ENCODE measurements at places on chromosomes 2 and 18.
A peak's percentile ranks its signal among the peaks of the same experiment; 100 is the strongest.

- DNase-seq: no peak
These were observed 11.1 kb downstream of the PRLH start for GRCh38 chr2:237577458-237577857.

DNA sequence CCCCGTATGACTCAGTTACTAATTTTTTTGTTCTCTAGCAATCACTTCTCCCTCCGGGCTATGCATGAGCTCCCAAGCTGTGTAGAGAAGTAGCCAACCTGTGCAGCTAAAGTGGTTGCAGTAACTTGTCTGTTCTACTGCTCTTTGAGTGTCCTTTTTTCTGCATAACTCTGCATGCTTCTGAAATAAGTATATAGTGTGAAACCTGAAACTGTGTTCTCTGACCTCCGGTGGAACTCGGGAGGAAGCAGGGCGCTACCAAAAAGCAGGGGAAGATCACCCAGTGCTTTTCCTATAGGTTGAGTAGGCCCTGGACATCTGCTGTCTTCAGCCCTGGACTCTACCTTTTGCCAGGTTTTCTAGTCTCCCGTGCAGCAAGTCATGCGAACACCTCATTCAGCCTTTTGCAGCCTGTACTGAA, 47.8 kb downstream of the PHLPP1 start:
- DNase-seq: no peak

DNA sequence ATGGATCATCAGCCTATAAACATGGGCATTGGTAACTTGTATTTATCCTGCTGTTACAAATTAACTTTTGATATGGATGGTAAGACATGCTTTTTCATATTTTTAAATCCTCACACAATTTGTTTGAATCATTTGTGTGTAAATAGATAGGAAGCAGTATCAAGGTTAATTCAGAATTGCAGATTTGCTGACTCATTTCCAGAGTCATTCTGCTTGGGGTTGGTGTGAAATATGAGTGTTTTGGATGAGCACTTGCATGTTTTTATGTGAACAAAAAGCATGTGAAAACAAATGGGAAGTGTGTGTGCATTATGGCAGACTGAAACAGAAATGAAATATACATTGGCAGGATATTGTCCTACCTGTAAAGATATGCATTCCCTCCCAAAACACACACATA, 11.8 kb downstream of the CCDC85A start:
- DNase-seq: no peak

- no peak for DNase-seq
These were observed 4.1 kb upstream of the OTX1 start for GRCh38 chr2:63046552-63046951.

GRCh38 chr18:35344736-35345459, 678 bp upstream of the ZNF24 start:
- DNase-seq: no peak

GRCh38 chr18:24841536-24841935, 381.1 kb downstream of the HRH4 start:
- DNase-seq: no peak

- DNase-seq: no peak
These were observed 15.6 kb upstream of the ASAP2 start for GRCh38 chr2:9191041-9191481.

DNA sequence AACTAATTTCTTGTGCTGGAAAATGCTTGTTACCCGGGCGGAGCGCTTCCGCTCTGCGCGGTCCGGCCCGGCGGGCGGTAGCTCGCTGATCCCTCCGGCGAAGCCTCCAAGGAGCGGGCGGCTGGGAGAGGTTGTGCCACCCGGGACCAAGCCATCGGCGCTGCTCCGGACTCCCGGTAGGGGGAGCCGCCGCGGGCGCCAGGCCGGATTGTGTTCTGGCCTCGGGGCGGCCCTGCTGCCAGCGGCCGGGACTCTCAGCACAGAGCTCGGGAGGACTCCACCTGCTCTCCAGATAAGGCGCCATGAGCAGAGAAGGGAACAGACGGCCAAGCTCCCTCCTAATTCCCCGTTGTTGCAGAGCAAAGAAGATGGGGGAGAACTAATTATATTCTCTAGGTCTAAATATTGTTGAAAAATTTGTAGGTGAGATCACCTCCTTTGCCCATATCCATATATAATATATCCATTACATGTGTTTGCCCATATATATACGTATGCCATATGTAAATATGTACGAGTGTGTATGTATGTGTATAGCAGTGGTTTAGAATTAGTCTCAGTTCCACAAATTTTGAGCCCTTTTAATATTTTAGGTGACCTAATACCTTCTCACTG, 13.8 kb upstream of the SATB2 start:
- no peak for DNase-seq

GRCh38 chr18:77191071-77191751, 58.4 kb upstream of the GALR1 start:
- no peak for DNase-seq

- no peak for DNase-seq
These were observed 2.5 kb downstream of the HTRA2 start for GRCh38 chr2:74532222-74532621.

GRCh38 chr2:196112418-196113034, 43.9 kb upstream of the DNAH7 start:
- no peak for DNase-seq

GRCh38 chr2:197191940-197192322, 118.6 kb downstream of the ANKRD44 start:
- no peak for DNase-seq

GRCh38 chr2:172050479-172051125, 34.7 kb upstream of the DLX1 start:
- DNase-seq: no peak

- DNase-seq: no peak
These were observed 26.2 kb upstream of the PID1 start for GRCh38 chr2:229297247-229297646.

DNA sequence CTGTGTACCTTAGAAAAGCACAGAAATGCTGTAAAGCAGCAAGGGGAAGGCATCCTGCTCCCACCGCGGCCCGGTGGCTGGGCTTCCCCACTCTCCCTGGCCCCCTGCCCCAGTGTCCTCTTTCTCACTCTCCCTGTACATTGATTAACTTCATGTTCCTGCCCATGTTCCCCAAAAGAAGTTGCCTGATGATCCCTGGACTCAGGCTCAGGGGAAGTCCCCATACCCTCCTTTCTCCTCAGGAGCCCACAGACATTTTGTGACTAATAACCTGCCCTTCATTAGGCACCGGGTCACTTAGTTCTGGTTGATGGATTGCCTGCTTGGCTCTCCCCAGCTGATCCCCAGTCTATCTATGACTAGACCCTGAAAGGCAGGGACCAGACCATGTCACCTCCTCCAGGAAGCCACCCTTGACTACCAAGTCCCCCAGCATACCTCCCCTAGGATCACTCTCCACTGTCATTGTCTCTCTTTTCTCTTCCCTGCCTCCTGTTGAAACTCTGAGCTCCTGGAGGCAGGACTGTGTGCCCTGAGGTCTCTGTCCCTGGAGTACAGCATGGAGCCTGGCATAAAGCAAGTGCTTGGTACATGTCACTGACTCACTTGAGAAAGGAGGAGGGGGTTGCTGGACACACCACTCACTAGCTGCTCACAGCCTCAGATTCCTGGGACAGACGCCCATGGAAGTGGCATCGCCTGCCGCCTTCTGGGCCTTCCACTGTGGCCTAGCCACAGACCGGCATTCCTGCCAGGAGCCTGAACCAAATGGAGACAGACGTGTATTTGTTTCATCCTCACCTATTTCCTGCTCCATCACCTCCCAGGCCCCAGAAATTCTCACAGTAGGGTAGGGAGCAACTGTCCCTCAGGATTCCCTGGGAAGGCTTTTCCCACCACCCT, 13.5 kb downstream of the MALL start:
- no peak for DNase-seq

- DNase-seq: no peak
These were observed 59.0 kb upstream of the SPRED2 start for GRCh38 chr2:65491381-65491905.

DNA sequence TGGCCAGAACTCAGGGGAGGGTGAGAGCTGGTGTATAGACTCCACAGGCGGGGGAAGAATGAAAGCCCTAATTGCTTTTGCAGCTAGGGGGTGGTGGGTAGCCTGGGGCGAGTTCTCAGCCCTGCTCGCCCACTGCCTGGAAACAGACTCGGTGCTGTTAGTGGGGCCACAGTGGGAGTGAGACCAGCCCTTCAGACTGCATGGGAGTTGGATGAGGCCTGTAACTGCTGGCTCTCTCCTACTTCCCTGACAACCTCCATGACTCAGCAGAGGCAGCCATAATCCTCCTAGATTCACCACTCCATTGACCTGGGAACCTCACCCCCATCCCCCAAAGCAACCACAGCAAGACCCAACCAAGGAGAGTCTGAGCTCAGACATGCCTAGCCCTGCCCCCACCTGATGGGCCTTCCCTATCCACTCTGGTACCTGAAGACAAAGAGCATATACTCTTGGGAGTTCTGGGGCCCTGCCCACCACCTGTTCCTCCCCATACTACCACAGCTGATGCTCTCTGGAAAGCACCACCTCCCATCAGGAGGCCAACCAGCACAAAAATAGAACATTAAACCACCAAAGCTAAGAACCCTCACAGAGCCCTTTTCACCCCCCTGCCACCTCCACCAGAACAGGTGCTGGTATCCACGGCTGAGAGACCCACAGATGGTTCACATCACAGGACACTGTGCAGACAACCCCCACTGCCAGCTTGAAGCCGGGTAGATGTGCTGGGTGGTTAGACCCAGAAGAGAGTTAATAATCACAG, 226.3 kb downstream of the EIPR1 start:
- DNase-seq: no peak

GRCh38 chr2:7792031-7792651, 874.9 kb downstream of the RNF144A start:
- DNase-seq: no peak

DNA sequence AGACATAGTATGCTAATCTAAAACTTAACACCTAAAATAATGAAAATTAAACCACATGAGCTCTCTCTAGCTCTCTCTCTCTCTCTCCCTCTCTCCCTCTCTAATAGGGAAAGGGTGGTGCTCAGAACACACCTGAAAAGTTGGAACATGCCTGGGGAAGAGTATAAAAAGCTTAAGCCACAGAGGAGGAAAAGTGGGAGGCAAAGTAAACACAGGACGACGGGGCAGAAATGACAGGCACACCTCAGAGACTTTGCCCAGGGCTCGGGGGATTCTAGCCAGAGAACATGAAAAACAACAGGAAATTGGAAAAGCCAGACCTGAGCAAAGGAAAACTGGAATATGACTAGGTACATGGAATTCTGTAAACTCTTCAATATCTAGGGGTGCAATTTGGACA, 666.1 kb downstream of the BCL11A start:
- no peak for DNase-seq

- DNase-seq: no peak
These were observed 713.9 kb upstream of the CDH2 start for GRCh38 chr18:28890791-28891190.

GRCh38 chr2:24863641-24864040, 56.4 kb downstream of the ADCY3 start:
- DNase-seq: no peak

- DNase-seq: no peak
These were observed 265.9 kb downstream of the TFCP2L1 start for GRCh38 chr2:121019071-121019470.

GRCh38 chr2:146986161-146986560, 858.7 kb upstream of the ACVR2A start:
- DNase-seq: no peak

DNA sequence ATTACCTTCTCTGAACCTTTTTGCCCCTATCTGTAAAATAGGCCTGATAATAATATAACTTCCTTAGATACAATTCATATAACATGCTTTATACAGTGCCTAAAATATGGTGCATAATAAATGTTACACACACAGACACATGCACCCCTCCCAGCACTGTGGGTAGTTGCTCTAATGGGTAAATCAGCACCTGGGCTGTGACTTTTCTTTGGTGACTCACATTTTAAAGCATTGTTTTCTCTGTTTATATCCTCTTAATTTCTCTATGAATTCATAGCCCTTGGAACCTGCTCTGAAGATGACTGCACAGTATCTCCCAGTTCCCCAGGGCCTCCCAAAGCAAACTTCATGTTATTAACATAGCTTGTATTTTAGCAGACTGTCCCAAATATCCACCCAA, 248.2 kb upstream of the TNP1 start:
- DNase-seq: no peak

- no peak for DNase-seq
These were observed 80.7 kb downstream of the ACSL3 start for GRCh38 chr2:222941510-222942032.

DNA sequence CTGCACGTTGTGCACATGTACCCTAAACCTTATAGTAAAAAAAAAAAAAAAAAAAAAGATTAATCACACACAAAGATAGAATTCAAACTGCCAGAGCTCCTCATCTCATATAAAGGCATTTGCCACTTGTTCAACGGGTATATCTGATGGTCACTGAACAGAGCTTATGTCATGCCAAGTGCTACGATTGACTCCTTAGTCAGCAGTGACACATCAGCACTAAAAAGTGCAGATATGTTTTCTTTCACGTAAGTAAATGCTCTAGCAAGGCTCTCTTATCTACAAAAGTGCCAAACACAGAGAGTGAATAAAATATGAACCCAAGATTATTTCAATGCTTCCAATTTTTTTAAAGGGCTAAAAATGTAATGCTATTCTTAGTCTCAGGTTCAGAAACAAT, 1.1 kb downstream of the LMAN1 start:
- DNase-seq: no peak

GRCh38 chr2:37558623-37559022, 112.8 kb downstream of the CDC42EP3 start:
- no peak for DNase-seq

GRCh38 chr2:198478361-198478760, 674.0 kb downstream of the PLCL1 start:
- no peak for DNase-seq

GRCh38 chr2:111634995-111635538, 248.9 kb downstream of the ANAPC1 start:
- no peak for DNase-seq

- peak; percentile 7 for DNase-seq
These were observed 13.2 kb downstream of the DYSF start for GRCh38 chr2:71466301-71467179.

- DNase-seq: no peak
These were observed 463.7 kb downstream of the TNS1 start for GRCh38 chr2:217539126-217539525.

- DNase-seq: no peak
These were observed 131.3 kb downstream of the CTIF start for GRCh38 chr18:48669991-48670750.

DNA sequence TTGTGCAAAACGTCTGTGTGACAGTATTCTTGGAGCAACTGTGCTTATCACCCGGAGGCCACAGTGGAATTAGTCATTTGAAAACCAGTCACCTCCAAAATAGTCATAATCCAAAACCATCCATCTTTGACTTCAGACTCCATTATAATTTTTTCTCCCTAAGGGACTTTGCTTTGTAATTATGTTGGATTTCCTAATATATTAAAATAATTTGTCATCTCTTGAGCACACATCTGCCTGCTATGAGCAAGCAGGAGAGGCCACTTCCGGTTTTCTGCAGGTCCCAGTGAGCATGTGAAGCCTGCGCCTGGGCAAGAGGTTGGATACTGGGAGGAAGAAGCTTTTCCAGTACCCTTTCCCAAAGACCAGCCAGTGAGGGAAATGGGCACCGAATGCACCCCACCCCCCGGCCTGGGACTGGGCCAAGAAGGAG, 57.7 kb downstream of the ODC1 start:
- DNase-seq: no peak

- DNase-seq: no peak
These were observed 345.9 kb downstream of the TSN start for GRCh38 chr2:122101319-122101718.

- DNase-seq: no peak
These were observed 126.6 kb downstream of the LRATD1 start for GRCh38 chr2:14759082-14759481.

- DNase-seq: no peak
These were observed 321.0 kb downstream of the RND3 start for GRCh38 chr2:150166313-150167051.
